ENCODE measurements at places on chromosomes 5 and 9. TPM values are rescaled to one million over a fixed set of nuclear protein-coding genes. Genes with fewer than 3 reads are reported as not detected.

DNA sequence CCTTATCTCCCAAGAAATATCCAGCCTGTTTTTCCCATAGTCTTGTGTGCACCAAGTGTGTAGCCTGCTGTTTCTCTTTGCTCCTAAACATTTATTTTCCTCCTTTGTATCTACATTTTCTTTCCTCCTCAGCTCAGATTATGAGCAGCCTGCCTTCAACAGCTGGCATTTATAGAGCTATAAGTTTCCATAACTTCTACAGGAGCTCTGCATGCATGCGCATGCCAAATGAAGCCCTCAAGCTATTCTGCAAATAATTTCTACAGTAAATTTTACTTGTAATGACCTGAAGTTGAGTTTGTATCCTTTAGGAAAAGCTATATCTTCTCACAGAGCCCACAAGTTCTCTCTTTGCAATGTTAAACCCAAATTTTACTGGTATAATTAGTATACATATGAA, 699.5 kb downstream of the CETN3 start:
- DNase-seq = no peak
- H3K36me3 ChIP-seq = no peaks in the 10 kb centered on the region
- H3K4me3 ChIP-seq = no peak overlapping the region
- no peaks in the 10 kb centered on the region for H3K4me1 ChIP-seq

GRCh38 chr5:54993318-54993717, 7.9 kb upstream of the ESM1 start:
- no peak overlapping the region for H3K4me3 ChIP-seq
- no peaks in the 10 kb centered on the region for H3K4me1 ChIP-seq
- H3K27ac ChIP-seq = no peak overlapping the region
- no peak for DNase-seq
- H3K36me3 ChIP-seq = no peaks in the 10 kb centered on the region

- DNase-seq = no peak
- H3K4me1 ChIP-seq = peaks cover 35% of the 10 kb centered on the region
- H3K27me3 ChIP-seq = no peaks in the 10 kb centered on the region
- H3K36me3 ChIP-seq = no peaks in the 10 kb centered on the region
Observed at GRCh38 chr9:91147079-91147708, 214.5 kb downstream of the AUH start.

DNA sequence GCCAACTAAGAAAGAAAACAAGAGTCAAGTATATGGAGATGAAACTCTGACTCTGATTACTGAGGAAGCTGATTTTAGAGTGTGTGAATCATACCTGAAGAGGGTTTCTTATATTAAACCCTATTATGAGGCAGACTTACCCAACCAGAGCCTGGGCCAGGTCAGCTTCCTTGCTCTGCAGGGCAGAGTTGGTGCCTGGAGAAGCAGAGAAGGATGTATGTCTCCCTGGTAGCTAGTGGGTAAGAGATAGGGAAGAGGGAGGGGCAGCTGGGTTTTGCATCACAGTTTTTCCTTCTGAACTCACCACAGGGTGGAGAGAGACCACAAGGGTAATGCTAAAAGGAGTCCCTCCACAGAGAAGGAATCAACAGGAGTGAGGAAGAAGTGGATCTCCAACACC, 104.1 kb downstream of the CMYA5 start:
- no peak overlapping the region for H3K27ac ChIP-seq
- DNase-seq = no peak
- no peaks in the 10 kb centered on the region for H3K4me1 ChIP-seq
- H3K36me3 ChIP-seq = no peaks in the 10 kb centered on the region
- no peak overlapping the region for H3K4me3 ChIP-seq

DNA sequence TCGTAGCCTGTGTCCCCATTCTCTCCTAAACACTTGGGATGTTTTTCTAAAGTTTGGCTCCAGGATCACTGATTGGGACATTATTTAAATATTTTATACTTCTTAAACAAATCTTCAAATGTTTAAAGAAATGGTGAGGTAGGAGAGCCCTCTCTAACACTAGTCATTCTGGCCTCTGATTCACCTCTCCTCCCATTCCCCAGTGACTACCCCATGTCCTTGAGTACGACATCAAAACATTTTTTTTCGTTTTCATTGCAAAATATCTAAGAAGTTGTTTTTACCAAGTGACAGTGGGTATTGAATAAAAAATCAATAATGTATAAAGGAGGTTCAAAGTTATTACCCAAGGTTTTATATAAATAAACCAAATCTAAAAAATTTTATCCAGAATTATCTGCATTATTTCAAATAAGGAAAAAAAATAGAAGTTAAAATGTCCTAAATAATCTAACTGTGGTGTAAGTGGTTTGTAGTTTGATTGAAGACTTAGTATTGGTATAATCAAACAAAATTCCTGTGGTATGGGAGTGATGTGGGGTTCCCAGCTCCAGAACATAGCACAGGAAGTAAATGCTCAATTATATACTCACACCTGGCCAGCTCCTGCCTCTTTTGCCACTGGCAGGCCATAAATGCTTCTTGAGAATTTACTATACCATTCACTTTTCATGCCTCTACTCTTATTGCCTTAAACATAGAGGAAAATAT, 51.1 kb downstream of the MAST4 start:
- H3K36me3 ChIP-seq = no peaks in the 10 kb centered on the region
- DNase-seq = no peak
- H3K4me1 ChIP-seq = no peaks in the 10 kb centered on the region
- no peaks in the 10 kb centered on the region for H3K27me3 ChIP-seq
- no peak overlapping the region for H3K27ac ChIP-seq

DNA sequence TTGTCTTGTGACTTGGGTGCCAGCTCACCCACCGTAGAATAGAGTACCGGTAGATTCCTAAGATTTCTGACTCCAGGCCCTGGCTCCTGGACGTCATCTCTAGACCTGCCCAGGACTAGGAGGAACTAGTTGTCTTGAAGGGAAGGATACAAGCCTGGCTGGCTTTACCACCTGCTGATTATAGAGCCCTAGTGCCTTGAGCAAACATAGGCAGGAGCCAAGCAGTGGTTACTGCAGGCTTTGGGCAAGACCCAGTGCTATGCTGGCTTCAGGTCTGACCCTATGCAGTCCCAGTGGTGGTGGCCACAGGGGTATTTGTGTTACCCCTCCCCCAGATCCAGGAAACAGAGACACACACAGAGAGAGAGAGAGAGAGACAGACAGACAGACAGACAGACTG, 606.2 kb downstream of the PDE4D start:
- H3K27ac ChIP-seq = no peak overlapping the region
- H3K36me3 ChIP-seq = no peaks in the 10 kb centered on the region
- H3K27me3 ChIP-seq = no peaks in the 10 kb centered on the region
- no peak overlapping the region for H3K4me3 ChIP-seq

Gene NDST1
- 22.1 TPM for total RNA-seq

Gene GZMA
- not detected for total RNA-seq

Data from HepG2 (cell line).